ENCODE measurements at places on chromosomes 4 and X.

DNA sequence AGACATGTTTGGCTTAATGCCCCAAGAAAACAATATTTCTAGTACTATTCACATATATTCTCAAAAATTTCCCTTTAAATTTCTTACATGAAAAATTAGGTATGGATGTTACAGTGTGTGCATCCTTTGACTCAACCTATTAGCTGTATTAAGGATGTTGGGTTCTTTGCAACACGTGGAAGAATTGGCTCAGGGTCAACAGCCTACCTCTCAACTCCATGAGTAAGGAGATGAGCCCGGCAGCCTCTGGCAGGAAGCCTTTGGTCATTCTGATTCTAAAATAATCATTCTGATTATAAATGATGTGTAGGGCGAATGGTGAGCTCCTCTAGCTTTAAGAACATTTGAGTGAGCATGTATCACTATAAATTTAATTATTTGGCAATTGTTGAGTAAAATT lies 148.0 kb upstream of the WDFY3 start:
- DNase-seq, result no peak

DNA sequence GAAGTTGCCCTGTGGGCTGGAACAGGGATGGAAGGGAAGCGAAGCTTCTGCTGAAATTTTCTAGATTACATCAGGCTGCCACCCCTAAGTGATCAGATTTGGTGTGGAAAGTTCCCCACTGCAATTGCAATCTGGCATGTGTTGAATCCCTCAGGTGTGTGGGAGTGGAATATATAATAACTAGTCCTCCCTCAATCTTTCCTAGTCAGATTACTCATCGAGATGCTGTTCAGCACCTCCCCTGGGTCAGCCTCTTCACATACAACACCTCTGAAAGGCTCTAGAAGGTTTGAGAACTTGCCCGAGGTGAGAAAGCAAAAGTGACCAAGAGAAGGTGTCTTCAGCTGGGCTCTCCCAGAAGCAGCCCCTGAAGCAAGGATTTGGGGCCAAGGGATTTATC lies 336.8 kb downstream of the BCOR start:
- no peak for DNase-seq

DNA sequence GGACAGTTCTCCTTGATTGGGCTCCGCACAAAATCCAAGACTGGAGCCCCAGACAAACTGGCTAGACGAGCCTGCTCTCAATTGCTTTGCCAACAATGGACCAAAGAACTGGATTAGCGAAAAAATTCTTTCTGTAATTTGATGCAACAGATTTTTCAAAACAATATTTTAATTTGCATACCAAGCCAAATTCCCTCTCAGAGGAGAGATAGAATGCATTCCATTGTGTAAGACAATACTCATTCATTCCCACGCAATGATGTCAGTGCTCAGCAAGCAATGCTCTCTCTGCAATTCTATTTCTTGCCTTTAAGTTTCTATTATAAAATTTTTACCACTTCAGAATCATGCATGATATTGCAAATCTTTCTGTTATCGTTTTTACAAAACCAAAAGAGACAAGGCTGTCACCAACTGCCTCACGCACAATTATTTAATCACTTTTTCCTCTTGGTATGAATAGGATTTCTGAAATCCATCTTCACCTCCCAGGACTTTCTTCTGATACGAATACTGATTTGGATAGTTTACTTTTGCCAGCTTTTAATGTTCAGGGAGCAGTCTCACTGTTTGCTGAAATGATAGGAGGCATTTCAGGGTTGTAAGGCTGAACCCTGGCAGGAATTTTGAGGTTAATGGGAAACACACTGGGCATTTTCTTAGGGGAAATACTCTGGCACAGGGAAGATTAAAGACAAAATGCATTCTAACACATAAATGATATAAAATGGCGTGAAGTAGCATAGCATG lies 46.1 kb upstream of the HCCS start:
- no peak for DNase-seq

GRCh38 chr4:2241003-2241402 lies 918 bp downstream of the HAUS3 start:
- DNase-seq, result no peak

GRCh38 chrX:124344246-124344645 lies 2.1 kb upstream of the SH2D1A start:
- no peak for DNase-seq

GRCh38 chrX:153641627-153642026 lies 5.4 kb upstream of the DUSP9 start:
- DNase-seq, result no peak

- DNase-seq, result no peak
Observed at GRCh38 chr4:78068481-78068880, 11.4 kb downstream of the FRAS1 start.

DNA sequence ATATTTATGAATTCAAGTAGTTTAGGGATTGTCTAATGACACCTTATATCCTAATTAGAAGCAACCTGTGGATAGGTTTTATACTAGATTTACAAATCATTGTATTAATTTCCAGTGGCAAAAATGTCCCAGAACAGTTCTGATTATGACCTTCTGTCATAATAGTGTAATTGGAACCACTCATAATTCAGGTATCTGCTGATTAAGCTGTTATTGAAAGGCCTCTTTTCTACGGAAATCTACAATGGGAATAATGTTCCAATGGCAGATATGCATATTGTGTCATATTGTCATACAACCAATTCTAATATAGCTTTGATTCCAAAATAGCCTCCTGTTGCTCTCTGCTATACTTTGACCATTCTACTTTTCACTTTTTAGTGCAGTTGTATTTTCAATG lies 19.0 kb downstream of the MMRN1 start:
- no peak for DNase-seq

DNA sequence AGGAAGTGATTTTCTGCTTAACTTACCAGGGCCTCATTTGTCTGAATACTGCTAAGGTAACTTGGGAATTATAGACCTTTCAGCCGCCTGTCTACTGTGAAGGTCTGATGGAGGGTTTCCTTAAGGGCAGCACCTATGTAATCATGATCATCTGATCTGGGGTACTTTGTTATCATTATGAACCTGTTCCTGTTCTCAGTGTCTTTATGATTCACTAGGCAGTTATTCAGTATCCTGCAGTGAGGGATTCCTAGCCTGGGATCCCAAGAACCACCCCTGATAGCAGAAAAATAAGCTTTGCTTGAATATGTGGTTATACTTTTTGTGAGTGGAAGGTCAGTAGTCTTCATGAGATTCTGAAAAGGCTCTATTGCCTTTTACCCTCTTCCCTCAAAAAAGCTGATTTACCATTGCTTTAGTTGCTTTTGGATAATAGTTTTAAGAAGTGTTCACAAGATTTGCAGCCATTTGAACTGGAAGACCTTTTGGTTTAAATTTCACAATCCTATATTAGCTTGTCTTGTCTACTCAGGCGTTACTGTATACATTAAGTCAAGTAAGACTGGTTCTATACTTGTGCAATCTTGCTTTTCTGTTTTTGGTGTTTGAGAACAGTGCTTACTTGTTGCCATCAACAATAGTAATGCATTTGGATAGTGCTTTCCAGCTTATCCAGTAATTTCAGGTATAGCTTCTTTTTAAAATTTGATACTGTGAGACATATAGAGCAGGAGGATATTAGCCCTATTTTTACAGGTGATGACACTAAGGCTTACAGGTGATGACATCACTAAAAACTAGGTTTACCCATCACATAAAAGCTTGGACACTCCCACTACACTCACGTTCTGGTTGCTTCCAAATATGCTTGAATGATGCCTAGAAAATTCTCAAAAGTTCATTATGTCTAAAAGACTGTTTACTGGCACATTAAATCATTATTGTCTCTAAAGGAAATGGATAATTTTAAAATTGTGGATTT lies 60.0 kb downstream of the FHIP1A start:
- DNase-seq, result no peak

GRCh38 chrX:116318672-116319071 lies 117.7 kb upstream of the SLC6A14 start:
- DNase-seq, result no peak

DNA sequence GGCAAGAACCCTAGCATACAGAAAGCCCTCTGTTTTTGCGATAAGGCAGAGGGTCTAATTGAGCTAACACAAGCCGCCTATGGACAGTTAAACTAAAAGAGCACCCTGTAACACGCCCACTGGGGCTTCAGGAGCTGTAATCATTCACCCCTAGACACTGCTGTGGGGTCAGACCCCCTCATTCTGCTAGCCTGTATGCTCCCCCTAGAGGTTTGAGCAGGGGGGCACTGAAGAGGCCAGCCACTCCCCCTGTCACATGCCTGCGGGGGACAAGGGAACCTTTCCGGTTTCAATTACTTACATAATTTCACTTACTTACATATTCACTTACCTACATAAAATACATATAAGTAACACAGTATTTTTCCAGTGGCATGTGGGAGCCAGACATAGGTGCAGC lies 469.5 kb upstream of the FAM241A start:
- DNase-seq, result no peak

GRCh38 chr4:113420938-113421337 lies 340.6 kb downstream of the CAMK2D start:
- no peak for DNase-seq

DNA sequence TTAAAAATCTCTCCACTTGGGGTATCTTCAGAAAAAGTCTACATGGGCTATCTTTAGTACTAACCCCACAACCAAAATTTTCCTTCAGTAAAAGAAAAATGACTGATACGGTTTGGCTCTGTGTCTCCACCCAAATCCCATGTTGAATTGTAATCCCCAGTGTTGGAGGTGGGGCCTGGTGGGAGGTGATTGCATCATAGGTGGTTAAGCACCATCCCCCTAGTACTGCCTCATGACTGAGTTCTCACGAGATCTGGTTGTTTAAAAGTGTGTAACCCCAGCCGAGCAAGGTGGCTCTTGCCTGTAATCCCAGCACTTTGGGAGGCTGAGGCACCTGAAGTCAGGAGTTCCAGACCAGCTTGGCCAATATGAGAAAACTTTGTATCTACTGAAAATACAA lies 66.8 kb downstream of the USP46 start:
- no peak for DNase-seq

GRCh38 chrX:63664741-63665140 lies 120.3 kb downstream of the ARHGEF9 start:
- DNase-seq, result no peak

DNA sequence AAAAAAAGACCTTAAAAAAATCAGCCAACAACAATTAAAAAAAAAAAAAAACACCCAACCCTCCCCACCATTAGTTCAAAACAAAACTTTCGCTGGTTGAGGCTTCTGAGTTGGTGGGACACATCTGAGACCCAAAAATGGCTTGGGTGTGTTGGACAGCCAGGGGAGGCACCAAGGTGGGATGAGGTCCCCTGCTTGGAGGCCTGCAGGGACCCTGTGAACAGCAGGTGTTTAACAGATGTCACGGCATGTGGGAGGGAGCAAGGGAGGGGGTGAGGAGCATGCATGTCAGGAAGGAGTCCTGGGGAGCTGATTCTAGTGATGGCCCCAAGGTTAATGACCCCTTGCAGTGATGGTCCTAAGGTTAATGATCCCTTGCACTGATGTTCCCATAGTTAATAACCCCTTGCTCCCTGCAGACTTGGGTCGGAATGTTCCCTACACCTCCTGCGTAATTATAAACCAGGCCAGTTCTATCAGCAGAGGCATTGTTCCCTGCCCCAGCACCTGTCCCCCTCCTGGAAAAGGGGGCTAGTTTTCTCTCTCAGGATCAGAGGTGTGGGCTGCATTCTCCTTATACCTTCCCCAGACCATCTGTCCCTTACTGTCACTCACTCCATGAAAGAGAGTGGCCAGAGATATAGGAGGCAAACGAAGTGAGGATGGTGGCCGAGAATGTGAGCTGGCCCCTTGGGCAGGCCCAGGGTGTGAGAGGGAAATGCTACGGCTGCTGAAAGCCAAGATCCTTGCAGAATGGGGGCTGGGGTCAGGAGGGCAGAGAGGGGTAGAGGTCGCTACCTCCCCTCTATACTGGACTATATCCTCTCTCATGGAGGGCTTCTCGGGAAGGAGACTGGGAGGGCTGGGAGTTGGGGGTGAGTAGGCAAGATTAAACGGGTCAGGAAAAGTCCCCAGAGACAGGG lies 2.3 kb upstream of the FOXP3 start:
- DNase-seq, result no peak

DNA sequence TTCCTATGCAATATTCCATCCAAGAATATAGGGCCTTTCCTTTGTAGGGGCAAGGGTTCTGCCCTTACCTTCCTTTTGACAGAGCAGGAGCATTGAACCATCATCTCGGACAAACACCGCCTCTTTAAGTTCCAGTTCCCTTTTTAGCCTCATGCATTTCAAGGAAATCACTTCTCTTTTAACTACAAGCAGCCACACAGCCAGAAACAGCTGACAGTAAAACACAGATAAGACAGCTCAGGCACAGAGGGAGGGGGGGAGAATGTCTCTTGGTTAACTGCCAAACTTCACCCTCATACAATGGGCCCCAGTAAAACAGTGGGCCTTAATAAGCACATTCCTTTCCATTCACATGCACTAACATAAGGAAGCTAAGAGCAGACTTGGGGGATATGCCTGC lies 648.3 kb downstream of the GABRG1 start:
- DNase-seq, result no peak

GRCh38 chrX:12505127-12505526 lies 286.1 kb upstream of the PRPS2 start:
- no peak for DNase-seq

DNA sequence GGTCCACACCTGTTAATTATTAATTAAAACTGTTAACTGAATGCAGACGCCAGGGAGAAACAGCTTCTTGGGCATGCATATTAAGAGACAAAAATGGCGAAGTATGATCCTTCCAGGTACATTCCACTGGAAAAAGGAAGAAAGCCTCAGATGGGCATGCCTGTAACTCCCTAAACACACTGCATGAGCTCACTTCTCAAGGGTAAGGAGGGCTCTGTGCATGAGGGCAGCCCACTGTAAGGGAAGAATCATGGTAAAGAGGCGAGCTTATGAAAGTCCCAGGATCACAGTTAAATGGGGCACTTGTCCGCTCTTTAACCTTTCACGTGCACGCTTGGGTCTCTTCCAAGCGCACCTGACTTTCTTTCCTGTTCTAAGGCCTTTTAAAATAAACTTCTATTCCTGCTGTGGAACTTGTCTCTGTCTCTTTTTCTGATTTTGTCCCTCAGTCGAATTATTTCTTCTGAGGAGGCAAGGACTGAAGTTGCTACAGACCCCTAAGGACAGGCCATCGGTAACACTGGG lies 321.7 kb downstream of the PPP1R2C start:
- DNase-seq, result no peak

GRCh38 chrX:108134724-108135123 lies 43.1 kb downstream of the ATG4A start:
- DNase-seq, result no peak

DNA sequence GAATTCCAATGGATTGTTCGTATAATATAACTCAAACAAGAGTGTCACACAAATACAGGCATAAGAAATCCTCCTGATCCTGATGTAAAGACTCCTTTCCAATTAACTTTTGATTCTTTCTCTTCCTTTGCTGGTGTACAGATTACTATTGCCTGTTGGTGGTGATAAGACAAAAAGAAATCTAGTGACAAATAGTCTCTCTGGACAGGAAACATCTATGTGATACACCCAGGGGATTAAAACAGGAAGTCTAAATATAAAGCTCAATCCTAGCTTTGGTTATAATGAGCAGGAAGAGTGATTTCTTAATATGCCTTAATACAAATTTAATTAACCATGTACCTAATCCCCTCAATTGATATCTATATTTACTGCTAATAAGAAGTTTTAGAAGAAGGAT lies 45.1 kb downstream of the ARHGEF6 start:
- DNase-seq, result no peak
